Bone marrow (tissue), 2 donors: ENCODE measurements at places on chromosomes 13 and 19.

GRCh38 chr19:42272989-42273406 lies 3.9 kb downstream of the CIC start:
- no peak for DNase-seq

GRCh38 chr13:110964229-110965037 lies 49.6 kb upstream of the ANKRD10 start:
- DNase-seq, result no peak

- DNase-seq, result no peak
These were observed 19.7 kb upstream of the CPB2 start for GRCh38 chr13:46124531-46124966.

DNA sequence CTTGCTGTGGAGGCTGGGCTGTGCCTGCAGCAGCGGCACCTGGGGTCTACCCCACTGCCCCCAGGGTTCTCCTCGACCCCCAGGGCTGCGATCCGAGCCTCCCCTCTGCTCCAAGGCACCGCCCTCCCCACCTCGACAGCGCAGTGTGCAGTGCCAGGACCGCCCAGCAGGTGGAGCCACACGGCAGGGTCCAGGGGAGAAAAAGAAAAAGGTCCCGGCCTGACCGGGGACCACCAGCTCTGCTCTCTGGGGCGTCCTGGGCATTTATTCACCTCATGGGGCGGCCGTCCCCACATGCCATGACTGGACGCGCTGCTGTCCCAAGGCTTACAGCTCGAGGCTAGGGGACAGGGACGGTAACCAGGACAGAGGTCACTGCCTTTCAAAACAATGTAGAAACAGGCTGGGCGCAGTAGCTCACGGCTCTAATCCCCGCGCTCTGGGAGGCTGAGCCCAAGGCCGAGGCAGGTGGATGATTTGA lies 10.6 kb downstream of the REXO1 start:
- DNase-seq, result peak; percentile 7

DNA sequence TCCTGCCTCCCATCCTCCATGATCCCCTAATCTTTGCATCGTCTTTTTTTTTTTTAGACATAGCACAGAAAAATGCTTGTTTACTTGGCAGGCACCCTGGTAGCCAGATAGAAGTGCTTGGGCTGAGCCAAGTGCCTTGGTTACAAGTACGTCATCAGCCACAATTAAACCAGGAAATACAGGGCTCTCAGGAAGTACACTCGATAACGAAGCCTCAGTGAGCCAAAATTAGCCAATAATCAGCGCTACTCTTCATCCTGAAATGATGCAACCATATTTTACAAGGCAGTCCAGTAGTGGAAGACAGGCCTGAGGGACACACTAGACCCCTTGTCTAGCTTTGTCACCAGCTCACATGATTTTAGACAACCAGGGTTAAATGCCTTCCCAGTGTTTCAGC lies 194.0 kb upstream of the NBEA start:
- no peak for DNase-seq

- DNase-seq, result no peak
These were observed 108.6 kb downstream of the COL4A2 start for GRCh38 chr13:110415669-110416068.

DNA sequence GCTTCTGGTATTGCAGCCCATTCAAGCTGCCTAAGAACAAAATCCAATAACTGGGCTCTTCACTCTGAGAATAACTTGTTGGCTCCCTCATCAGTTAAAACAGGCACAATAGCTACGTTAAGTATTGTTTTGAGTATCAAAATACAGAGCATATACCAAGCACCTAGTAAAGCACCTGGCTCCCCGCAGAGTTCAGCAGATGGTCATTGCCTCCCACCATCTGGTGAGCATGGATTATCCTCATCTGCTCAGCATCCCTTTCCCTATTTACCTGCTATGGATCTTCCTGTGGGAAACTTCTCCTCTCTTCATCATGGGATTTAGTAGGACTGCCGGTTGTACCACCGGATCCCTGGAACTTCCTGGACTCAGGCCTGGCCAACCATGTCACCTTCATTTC lies 199.2 kb upstream of the MAB21L1 start:
- DNase-seq, result no peak
